ENCODE measurements at places on chromosomes 6 and 20. TPM values are rescaled to one million over a fixed set of nuclear protein-coding genes. Genes with fewer than 3 reads are reported as not detected.

The RIMS1 gene
- polyA plus RNA-seq = not detected

The C20orf204 gene
- polyA plus RNA-seq = not detected

The TMC2 gene
- not detected for polyA plus RNA-seq

The PABPC1L gene
- 1.3 TPM for polyA plus RNA-seq

The CITED2 gene
- 35.9 TPM for polyA plus RNA-seq

The MRPL18 gene
- 90.3 TPM for polyA plus RNA-seq

The GNMT gene
- polyA plus RNA-seq = not detected

The KIAA0408 gene
- not detected for polyA plus RNA-seq

The RWDD1 gene
- 35.0 TPM for polyA plus RNA-seq

The OR5V1 gene
- not detected for polyA plus RNA-seq

The PRDM1 gene
- 2.9 TPM for polyA plus RNA-seq

The LRFN2 gene
- polyA plus RNA-seq = 0.43 TPM

The GABRR1 gene
- not detected for polyA plus RNA-seq

All from naive thymus-derived CD4-positive, alpha-beta T cell (primary cell).